A549 treated with CORT108297 at 1 μM for 4 hours (cell line): ENCODE measurements at places on chromosomes 7 and 10. TPM values are rescaled to one million over a fixed set of nuclear protein-coding genes. Genes with fewer than 3 reads are reported as not detected.

SLC18A2 gene
- 0.04 TPM in 1 of 5 replicates, not detected in the others for total RNA-seq

KIF5B gene
- total RNA-seq: 52.6 to 78.4 TPM (median 68.1 TPM) in 5 replicates

ING3 gene
- 4.9 to 6.1 TPM (median 5.2 TPM) in 5 replicates for total RNA-seq

BLNK gene
- total RNA-seq: not detected in 5 replicates

GHRHR gene
- total RNA-seq: not detected in 5 replicates

FRAT1 gene
- 0.77 to 2.3 TPM (median 1.8 TPM) in 5 replicates for total RNA-seq

PDLIM1 gene
- total RNA-seq: 152 to 163 TPM (median 161 TPM) in 5 replicates

CDC14C gene
- total RNA-seq: not detected in 5 replicates

CNPY1 gene
- not detected in 5 replicates for total RNA-seq

CCL24 gene
- total RNA-seq: not detected in 5 replicates

ANKRD2 gene
- 3.6 to 6.0 TPM (median 4.7 TPM) in 5 replicates for total RNA-seq

GOLGA7B gene
- total RNA-seq: 3.5 to 5.4 TPM (median 4.6 TPM) in 5 replicates
